Cortex of kidney (tissue), 1 donor: ENCODE measurements at places on chromosomes 5 and 9.

DNA sequence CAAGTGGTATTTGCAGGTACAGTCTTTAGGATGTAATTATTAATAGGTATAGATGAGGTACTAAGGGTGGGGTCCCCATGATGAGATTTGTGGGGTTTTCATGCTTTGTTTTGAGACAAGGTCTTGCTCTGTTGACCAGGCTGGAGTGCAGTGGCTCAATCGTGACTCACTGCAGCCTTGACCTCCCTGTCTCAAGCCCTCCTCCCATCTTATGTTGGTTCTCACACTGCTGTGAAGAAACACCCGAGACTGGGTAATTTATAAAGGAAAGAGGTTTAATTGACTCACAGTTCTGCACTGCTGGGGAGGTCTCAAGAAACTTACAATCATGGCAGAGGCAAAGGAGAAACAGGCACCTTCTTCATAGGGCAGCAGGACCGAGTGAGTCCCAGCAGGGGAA is 217.5 kb downstream of the CDK5RAP2 start:
- DNase-seq, result no peak

DNA sequence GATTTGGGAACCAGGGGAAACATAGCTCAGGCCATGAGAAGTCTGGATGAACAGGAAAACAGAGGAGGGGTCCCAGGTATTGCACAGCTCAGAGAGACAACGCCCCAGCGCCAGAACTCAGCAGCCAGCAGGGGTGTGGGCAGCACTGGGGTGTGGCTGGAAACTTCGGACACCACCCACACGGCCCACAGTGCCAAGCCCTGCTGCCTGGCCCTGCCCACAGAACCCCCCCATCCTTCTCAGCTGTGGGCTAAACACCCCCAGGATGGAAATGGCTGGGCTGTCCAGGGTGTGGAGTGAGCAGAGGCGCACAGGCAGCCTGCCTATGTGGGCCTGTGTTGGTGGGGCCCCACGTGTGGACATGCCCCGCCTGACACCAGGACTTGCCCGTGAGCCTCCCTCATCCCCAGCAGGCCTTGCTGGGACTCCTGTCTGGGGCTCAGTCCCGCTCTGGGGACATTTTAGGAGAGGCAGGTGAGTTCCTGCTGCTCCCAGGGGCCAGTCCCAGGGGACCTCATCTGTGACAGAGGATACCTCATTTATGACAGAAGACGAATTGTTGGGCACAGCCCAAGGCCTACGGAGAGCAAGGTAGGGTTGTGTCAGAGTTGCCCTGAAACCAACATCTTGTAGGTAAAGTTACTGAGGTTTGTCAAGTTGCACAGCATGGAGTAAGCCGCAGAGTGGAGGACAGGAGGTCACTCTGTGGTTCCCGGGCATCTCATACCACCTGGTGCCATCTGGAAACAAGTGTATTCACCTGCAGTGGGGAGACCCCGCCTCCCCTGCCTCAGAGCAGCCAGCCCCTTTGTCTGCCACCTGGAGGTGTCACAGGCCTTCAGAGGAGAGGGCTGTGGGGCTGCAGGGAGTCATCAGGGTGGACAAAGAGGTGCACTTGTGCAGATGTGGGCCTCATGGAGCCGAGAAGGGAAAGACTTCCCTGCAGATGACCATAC is 183.2 kb downstream of the AUH start:
- DNase-seq, result no peak

DNA sequence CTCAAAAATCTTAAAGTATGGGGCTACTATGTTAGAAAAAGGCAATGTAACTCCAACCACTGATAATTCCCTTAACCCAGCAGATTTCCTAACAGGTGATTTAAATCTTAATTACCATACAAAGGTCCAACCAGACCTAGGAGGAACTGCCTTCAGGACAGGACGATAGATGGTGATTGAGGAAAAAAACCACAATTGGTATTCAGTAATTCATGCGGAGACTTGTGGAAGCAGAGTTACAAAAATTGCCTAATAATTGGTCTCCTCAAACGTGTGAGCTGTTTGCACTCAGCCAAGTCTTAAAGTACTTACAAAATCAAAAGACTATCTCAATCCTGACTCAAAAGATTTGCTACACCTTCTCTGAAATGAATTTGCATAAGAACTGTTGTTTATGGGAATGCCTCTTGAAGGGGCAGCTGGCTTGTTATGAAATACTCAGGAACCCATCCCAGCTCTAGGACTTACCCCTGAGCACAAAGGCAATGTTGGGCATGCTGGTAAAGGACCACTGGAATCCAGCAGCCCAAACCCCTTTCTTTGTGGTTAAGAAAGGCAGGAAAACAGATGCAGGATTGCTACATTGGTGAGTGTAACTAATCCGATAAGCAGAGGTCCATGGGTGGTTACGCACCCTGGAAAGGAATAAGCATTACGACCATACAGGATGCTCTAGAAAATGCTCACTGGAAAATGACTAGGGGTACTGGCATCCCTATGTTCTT is 26.7 kb upstream of the EPB41L4A start:
- no peak for DNase-seq

DNA sequence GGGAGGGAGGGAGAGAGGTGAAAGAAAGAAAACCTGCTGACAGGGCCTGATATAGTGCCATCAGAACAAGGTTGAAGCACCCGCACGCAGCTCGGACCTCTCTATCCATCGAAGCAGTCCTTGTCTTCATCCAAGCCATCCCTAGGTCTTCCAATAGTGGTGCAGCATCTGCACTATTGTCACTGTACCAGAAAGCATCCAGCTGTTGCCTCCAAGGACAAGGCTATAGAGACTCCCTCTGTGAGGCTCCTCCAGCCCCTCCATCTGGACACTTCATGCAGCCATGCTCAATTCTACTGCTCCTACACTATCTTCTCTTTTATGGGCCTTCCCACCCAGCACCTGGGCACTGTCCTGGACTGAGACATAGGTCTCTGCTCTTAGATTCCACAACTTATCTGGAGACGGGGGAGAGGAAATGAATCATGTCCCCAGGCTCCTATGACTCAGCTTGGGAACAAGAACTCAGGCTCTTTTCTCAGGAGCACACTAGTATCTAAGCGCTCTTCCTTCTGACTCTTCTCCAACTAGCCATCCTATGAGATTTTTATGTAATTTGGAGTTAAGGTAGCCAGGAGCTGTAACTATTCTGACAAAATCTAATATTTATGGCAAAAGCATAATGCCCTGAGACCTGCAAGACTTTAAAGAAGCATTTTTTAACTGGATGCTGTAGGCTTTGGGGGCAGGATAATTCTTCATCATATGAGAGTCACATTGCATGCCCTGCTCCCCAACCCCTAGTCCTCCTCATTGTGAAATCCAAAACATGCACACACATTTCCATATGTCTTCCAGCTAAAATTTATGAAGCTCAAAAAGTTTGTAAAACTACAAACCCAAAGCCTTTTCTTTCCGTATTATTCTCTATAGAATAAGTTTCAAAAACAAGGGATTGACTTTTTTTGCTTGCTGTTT is 446.8 kb downstream of the CCDC171 start:
- DNase-seq, result no peak

GRCh38 chr5:54624805-54625568 is 107.4 kb downstream of the SNX18 start:
- DNase-seq, result no peak

- DNase-seq, result no peak
Measured at GRCh38 chr5:10145923-10146401, 103.7 kb downstream of the ATPSCKMT start.

DNA sequence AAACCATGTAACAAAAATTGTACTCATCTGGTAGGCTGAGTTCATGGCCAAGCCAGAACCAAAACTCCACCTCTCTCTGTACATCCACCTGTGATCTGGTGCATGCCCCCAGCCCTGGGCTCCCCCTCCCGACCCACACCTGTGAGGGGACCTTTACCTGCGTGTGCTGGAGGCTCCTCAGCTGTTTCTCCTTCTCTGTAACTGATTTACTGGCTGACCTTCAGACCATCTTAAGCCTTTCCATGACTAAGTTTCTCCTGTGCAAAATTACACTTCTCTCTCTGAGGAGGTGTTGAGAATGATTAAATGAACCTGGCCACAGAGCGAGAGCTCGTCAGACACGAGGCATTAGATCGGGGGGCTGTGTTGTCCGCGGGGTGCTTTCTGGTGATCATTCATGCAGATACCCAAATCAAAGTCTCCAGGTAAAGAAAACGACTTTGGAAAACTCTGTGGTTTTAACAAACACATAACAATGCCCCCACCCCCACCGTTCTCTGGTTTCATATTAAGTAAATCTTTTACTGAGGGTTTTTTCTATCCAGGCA is 136.4 kb downstream of the SEMA5A start:
- DNase-seq, result no peak

GRCh38 chr5:67035098-67035740 is 161.4 kb downstream of the CD180 start:
- no peak for DNase-seq

GRCh38 chr5:107533910-107534876 is 136.5 kb downstream of the EFNA5 start:
- no peak for DNase-seq

- DNase-seq, result no peak
Measured at GRCh38 chr5:63805151-63805550, 157.1 kb downstream of the HTR1A start.

- no peak for DNase-seq
Measured at GRCh38 chr5:159106193-159106568, 6.5 kb upstream of the EBF1 start.

DNA sequence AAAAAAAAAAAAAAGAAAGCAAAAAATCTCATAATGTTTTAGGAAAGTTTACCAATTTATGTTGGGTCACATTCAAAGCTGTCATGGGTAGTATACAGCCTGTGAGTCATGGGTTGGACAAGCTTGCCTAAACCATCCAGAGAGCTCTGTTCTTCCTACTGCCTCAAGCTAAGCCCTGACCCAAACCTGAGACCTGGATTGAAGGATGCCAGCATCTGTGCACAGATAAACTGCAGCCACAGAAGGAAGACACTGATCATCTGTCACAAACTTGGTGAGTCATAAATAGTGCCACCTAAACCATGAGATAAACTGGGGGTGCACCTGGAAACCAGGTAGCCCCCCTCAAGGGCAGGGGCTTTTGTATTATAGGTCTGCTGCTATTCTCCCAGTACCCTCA is 31.0 kb downstream of the CSF2 start:
- no peak for DNase-seq

DNA sequence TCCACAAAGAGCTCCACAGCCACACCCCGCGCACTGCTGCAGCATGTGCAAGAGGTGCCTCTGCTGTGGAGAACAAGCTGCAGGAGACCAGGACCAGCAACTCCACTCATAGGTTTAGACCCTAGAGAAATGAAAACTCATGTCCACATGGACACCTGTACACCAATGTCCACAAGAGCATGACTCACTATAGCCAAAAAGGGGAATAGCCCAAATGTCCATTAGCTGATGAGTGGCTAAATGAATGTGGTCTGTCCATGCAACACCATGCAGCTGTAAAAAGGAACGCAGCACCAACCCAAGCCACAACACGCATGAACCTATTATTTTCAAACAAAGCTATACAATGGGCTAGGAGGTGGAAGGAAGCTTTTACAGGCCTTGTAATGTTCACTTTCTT is 18.1 kb downstream of the DYNC2I2 start:
- no peak for DNase-seq

DNA sequence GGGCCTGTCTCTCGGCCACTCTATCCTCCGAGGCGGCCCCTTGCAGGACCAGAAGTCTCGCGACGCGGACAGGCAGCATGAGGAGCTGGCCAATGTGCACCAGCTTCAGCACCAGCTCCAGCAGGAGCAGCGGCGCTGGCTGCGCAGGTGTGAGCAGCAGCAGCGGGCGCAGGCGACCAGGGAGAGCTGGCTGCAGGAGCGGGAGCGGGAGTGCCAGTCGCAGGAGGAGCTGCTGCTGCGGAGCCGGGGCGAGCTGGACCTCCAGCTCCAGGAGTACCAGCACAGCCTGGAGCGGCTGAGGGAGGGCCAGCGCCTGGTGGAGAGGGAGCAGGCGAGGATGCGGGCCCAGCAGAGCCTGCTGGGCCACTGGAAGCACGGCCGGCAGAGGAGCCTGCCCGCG is 283.5 kb downstream of the ARHGEF28 start:
- DNase-seq, result no peak
